GM12864 (cell line): ENCODE measurements at places on chromosomes 1 and 21.

- no peak for DNase-seq
Measured at GRCh38 chr1:119279456-119280381, 88.9 kb upstream of the HAO2 start.

DNA sequence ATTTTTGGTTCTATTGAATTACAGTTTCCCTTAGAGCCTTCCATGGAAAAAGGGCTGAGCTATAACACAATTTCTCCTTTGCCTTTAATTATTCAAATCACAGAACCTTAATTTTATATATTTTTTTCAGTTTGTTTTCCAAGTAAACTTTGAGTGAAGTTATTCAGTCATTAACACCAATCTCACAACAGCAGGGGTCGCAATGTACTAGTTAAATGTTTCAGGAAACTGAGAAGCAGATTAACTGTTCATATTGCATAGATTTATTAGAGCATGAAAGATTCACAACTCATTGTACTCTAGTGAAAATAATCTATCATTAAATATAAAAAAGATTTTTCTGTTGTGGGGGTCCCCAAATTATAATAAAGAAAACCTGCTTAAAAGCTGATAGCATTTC is 64.1 kb downstream of the KIFAP3 start:
- DNase-seq: peak; percentile 10

DNA sequence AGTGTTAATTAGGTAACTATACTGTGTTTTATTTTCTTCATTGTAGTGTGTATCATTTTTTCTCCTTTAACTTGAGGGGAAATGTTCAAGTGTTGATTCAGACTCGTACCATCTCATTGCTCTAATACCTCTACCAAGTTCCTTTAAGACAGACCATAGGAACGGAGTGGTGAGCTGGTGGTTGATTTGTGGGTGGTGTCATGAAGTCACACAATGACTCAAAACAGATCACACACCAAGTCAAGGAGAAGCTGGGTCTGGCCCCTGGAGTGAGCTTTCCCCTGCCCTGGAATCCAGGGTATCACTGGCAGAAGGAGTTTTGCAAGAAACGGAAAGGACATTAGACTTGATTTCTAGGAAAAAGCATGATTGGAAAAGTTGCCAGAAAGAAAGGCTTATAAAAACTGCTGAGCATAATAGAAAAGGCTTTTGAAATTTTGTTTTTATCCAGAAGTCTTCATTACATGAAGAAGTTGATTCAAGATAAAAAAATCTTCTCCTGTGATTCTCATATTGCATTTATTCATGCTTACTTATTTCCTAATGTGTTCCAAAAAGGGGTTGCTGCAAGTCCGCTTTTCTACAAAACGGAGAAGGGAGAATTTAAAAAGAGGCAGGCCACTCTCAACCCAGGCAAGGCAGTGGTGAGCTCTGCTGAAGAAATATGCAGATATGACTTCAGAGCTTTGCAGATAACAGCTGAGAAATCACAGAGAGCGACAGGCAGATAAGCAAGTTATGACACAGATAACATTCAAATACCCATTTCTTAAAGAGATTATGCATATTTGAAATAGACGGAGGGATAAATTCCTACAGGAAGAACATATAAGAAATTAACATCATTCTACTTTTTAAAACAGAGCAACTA is 79.7 kb downstream of the TBX19 start:
- no peak for DNase-seq

GRCh38 chr1:163796394-163796821 is 474.7 kb downstream of the NUF2 start:
- no peak for DNase-seq

DNA sequence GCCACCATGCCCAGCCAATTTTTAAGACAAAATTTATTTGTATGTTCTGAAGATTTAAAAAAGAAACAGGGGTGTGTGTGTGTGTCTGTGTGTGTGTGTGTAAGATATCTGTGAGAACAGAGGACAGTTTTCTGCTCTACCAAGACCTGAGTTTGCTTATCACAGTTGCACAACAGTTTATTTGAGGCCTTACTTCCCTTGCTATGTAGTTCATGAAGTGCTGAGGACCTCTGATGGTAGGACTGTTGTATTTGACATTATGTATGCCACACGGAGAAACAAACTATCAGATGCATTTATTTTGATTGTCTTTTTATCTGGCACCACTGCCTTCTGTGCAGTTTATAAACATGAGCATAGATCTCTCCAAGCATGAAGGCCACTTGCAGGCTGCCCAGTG is 355.2 kb downstream of the PBX1 start:
- DNase-seq: no peak

DNA sequence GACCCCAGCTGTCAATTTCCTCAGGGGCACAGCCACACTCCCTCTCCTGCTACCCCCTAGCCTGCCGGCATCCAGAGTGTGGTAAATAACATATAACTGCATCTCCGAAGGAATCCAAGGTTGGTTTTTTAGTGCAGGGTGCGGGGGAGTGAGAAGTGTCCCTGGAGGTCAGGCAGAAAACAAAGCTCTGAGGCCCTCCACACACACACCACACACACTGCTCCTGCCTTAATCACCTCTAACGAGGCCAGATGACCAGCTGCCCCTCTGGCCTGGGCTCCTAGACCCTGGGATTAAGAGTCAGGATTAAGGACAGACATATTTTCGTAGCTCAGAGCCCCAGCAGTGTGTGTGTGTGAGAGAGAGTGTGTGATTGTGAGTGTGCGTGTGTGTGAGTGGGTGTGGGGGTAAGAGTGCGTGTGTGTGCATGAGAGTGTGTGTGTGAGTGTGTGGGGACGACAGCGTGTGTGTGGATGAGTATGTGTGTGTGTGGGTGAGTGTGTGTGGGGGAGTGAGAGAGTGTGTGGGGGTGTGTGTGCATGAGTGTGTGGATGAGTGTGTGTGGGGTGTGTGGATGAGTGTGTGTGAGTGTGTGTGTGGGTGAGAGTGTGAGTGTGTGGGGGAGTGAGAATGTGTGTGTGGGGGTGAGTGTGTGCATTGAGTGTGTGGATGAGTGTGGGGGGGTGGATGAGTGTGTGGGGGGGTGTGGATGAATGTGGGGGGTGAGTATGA is 14.6 kb downstream of the SDC3 start:
- DNase-seq: no peak

DNA sequence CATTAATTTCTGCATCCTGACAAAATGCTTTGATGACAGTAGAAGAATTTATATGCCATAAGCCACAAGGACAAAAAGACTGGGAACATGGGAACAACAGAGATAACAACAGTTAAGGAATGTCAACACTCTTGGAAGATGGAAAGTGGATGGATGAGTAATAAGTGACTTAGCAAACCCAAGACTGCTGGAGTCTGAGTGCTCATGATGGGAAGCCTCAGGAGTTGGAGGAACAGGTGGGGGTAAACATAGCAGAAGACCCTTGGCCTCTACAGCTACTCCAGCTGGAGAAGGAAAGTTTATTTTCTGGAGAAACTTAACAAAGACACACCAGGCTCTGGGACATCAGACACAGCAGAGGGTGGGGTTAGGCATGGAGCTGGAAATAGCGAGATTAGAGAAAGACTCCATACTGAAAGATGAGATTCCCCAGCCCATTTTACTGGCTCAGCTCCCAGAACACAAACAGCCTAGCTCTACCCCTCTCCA is 13.6 kb downstream of the G0S2 start:
- DNase-seq: no peak

DNA sequence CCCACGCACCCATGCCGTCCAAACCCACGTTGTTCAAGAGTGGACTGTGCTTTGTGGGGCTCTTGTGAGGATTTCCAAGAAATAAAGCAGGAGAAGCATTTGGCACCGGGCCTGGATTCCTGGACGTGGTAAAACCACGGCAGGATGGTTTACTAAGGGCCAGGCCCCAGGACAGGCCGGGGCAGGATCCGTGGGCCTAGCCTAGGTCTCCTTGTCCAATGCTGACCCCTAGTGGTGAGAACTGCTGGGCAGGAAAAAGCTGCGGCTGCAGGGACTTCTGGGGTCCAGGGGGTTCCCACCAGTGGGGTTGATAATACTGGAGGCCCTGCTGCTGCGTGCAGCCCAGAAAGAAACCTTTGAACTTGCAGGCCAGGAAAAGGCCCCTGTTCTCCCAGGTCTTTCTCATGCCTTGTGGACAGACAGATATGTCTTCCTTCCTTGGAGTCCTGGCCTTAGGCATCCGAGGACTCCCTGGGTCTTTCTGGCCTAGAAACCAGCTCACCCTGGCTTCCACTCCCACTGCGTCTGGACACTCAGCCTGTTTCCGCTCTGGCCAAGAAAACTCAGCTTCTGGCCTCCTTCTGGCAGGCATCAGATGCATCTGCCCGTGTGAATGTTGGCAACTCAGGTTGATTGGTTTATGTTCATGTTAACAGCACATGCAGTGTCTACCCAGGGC is 106.9 kb upstream of the TMEM51 start:
- DNase-seq: no peak

DNA sequence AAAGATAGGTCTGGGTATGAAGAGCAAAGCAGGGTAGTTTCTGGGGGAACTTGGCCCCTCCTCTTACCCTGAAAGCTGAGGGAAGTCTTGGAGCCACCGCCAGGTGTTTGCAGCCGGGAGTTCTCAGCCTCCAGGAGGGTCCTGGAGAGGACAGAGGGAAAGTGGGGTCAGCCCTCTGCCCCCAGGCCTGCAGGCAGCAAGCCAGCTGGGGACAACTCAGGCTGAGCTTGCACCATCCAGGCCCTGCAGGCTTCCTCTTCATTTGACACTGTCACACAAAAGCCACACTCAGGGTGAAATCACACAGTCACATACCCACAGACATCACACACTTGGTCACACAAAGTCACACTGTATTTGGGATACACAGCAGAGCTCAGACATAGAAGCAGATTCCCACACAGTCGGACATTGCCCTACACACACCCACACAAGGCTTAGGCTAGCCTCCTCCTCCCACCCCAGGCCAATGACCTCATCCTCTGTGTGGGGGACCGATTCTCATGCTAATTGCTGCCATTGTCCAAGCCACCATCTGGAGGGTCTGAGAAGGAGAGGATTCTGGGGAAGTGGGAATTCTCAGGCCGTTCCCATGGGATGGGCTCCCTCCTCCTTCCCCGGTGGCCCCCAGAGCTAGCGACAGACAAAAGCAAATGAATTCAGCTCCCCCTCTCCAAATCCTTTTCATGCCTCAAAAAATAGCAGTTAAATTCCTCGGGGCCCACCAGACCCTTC is 3.7 kb downstream of the NES start:
- DNase-seq: no peak

GRCh38 chr1:47710329-47711071 is 272.7 kb downstream of the FOXD2 start:
- no peak for DNase-seq

- DNase-seq: no peak
Measured at GRCh38 chr1:204219971-204220616, 6.3 kb upstream of the GOLT1A start.

- DNase-seq: no peak
Measured at GRCh38 chr1:67589519-67590233, 95.3 kb upstream of the GADD45A start.
